ENCODE measurements at places on chromosomes 16 and 17.

DNA sequence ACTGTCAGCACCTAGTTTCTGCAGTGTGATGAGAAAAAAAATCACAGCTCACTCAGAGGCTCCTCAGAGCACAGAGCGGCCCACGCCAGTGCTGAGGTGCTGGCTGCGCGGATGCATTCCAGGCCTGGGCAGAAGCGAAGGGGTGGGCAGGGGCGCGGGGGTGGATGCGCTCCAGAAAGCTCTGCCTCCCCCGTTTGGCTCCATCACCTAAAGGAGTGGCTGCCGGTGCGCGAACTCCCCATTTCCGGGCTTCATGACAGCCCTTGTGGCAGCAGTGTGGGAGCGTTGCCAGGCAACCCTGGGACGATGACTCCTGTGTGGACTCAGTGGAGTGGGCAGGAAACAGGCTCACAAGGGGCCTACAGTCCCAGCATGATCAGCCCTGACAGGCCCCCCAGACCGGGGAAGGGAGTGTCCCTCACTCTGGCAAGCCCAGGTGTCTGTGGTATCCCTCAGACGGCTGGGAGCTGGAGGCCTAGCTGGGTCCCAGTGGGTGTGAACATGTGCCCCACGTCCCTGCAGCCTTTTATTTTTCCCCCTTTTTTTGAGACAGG, 32.8 kb upstream of the NUDT16L1 start:
- DNase-seq = peak; percentile 58

DNA sequence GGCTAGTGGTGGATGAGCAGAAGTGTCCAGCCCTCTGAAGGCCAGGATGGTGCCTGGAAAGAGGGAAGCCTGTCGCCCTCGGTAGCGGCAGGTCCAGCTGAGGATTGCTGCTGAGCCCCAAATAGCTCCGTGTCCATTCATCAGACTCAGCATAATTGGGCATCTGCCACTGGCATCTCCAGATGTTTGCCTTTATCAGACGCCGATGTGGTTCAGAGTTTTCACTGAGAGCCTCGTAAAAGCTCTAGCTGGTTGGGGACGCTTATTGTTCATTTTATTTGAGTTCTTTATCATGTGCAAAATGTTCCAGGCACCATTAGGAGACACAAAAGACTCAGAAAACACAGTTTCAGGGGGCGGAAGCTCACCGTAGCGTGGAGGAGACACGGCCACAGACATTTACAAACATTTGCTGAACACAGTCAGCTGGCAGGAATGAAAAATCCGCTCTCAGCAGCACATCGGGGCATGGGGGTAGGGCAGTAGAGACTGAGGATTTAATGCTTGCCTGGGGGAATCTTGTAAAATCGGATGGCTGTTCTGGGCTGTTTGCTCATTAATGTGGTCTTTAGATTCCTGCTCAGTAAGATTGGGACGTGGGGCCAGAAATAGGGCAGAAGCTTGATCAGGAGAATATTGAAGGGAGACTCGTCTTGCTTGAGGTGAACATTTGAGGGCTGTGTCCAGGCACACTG, 41.7 kb downstream of the SMPD3 start:
- no peak for DNase-seq

- no peak for DNase-seq
Measured at GRCh38 chr17:20267459-20267842, 199.9 kb downstream of the LGALS9B start.

- DNase-seq = no peak
Measured at GRCh38 chr17:38918129-38918913, 7.1 kb upstream of the LASP1NB start.

DNA sequence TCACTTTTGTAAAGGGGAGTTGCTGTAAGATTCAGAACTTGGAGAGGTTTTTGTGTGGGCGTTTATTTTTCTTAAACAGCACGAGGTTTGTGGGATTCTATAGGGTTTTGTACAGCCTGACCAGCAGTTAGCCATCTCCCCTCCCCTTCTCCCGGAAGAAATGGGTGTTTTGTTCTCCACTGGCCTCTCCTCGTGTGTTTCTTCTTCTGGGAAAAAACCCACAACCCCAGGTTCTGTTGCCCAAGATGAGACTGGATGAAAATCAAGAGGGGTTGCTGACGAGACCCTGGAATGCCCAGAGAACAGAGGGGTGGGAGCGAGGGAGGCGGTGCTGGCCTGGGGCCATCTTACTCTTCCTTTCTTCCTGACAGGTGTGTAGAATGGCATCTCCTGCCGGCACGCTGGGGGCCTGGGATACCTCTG, 186.1 kb downstream of the MSI2 start:
- DNase-seq = no peak

DNA sequence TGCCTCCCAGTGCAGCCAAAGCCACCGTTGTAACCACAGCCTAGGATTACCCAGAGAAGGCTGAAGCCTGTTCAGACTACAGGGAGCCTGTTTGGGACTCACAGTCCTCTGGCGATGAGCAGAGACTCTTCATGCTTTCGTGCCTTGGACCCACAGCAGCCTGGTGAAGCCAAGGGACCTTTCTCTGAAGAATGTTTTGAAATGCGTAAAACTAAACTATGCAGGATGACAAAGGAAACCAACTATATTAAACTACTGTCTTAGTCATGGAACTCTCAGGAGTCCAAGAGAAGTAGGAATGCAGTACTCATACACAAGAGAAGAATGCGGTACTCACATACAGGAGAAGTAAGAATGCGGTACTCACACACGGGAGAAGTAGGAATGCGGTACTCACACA, 20.9 kb downstream of the ABR start:
- DNase-seq = no peak

DNA sequence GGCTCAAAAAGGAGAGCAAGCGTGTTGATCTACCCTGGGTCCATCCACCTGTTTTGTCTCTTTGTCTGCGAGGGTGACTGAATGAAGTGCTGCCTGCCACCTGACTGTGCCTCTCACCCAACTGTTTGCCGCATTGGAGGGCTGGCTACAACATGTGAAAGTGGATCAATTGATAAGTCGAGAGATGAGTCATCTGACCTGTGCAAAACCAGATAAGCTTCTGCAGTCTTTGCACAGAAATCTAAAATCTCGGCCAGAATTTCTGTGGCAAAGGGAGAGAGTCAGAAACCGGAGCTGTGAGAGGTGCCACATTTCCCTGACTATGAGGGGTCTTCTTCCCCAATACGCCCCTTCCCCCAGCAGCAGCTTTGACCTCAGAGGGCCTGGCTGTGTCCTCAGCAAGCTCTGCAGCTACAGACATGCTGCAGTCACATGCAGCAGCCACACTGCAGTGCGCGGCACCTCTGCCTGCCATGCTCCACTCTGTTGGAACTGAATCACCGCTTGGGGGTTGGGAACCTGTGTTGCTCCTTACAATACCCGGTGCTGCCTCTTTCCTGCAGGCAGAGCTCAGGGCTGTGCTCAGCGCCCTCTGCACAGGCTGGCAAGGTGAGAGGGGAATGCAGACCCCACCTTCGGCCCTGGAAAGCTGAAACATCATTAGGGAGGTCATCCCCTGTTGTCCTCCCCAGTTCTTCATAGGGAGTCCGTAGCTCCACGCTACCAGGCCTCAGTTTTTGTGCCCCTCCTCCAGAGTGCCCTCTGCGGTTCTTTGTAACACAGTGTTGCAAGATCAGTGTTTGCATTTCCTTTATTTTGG, 16.2 kb upstream of the HAS3 start:
- peak; percentile 82 for DNase-seq

GRCh38 chr17:82864713-82865248, 25.0 kb upstream of the ZNF750 start:
- DNase-seq = no peak

- no peak for DNase-seq
Measured at GRCh38 chr16:2324296-2324859, 16.1 kb downstream of the ABCA3 start.

DNA sequence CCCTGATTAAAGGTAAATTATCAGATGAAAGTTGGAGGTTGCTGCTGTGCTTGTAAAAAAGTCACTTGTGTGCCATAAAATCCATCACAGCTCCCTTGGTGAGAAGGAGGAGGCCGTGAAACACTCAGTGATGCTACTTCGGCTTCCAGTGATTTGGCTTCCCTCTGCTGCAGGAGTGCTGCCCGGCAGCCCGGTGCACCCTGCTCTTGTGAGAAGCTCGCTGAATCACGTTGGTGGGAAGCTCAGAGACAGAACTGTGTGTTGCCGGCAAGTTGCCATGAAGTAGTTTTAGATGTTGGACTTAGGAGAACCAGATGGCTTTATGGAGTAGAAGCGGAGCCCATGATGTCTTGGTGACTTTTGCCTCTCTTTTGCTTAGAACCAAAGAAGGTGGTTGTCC, 33.3 kb downstream of the MSI2 start:
- DNase-seq = no peak

DNA sequence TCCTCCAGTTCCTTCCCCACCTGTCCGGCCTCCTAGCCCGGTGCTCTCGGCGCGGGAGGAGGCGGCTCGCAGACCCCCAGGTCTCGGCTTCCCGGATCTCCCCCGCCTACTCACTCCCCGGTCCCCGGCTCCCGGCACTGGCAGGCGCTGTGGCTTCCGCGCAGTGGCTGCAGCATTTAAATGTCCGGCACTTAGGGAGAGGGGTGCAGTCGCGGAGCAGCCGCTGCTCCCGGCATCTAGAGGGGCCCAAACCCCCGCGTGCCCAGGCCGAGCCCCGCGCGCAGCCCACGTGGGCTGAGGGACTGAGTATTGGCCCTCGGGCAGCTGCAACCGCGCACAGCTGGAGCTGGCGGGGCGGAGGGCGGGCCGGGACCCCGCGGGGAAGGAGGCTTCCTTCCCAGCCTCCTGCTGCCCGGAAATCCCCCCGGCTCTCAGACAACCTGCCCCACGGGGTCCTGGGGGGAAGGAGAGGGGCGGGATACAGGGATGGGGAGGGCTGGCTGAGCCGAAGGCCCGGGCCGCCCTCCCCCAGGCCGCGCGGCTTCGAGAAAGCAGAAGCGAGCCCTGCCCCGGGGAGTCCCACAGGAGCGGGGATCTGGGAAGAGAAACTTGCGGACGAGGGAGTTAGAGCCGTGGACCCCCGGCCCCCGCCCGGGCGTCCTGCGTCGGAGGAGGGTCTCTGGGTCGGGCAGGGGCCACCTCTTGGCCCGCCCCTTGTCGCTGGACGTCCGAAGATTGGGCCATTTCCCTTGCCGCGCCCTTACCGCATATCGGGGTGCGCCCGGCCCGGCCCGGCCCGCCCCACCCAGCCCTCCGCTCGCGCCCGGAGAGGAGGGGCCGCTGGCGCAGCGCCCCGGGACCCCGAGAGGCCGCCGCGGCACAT, at the start of gene MMP25:
MMP25 (plus strand) TSS at position 804 of the 883 bp plus-strand sequence. CDS start 357 bp downstream, outside the sequence.
- no peak for DNase-seq

GRCh38 chr17:50218071-50218759, 16.8 kb upstream of the COL1A1 start:
- no peak for DNase-seq

- no peak for DNase-seq
Measured at GRCh38 chr17:2024572-2025219, 438 bp downstream of the RTN4RL1 start.

GRCh38 chr16:70765491-70765890, 35.5 kb downstream of the VAC14 start:
- DNase-seq = no peak

Measured in activated CD4-positive, alpha-beta T cell treated with anti-CD3 and anti-CD28 coated beads, Interleukin-2, Interleukin-4, amounts not matched to agents 100 ng/mL and 50 ng/mL, durations not matched to agents 16 hours and 8 hours (primary cell).